HEK293T (cell line): ENCODE measurements at places on chromosomes 5 and 9.

DNA sequence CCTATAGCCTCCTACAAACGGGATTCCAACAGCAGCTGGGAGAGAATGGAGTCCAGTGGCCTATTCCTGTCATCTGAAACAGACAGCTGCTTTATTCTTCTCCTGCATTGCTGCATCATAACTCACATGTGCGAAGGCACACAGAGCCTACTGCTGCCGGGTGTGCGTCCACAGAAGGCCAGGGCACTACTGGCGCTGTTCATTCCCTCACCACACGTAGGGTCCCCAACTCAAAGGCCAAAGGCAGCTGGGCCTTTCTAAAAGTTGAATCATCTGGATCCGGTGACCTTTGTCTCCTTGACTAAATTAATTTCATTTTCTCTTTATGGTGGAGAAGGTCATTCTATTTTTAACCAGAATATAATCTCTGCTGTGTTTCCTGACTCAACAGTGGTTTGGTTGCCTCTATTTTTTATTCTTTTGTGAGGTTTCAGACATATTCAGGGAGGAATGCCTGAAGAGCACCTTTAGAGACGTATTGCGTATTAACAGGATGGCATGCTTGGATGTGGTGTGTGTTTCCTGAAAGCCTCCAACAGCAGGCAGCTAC lies 10.8 kb upstream of the SPATA24 start:
- DNase-seq: no peak

DNA sequence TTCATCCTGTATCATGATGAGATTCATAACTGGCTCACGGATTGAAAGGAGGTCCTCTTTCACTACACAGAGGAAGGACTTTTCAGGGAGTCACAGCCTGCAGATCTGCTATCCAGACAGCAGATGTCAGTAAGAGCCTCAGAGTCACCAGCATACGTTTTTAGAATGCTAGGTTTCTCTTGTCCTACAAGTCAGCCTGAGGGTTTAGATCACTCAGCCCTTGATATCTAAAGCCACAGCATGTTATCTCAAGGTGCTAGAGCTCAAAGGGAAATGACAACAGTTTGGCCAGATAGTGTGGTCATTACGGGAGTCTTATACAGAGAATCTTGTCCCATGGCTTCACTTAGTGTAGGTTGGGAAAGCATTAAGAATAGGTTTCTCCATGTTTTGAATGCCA lies 30.9 kb upstream of the SLC46A2 start:
- DNase-seq: peak; percentile 38

DNA sequence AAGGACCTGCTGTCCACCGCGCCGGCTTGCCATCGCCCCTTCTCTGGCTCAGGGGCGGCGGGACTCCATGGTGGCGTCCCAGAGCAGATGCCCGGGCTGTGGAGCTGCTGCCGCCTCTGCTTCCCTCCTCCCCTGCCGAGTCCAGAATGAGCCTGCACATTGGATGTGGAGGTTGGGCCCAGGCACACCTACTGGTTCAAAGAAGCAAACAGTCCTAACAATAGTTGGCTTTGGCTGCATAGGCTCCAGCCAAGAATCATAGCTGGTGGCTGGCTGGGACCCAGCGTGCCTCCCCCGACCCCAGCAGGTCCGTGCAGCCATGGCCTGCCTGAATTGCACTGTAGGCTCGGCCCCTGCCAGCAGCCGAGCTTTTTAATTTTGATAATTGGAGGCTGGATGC lies 25.8 kb downstream of the ADAMTSL2 start:
- DNase-seq: no peak

DNA sequence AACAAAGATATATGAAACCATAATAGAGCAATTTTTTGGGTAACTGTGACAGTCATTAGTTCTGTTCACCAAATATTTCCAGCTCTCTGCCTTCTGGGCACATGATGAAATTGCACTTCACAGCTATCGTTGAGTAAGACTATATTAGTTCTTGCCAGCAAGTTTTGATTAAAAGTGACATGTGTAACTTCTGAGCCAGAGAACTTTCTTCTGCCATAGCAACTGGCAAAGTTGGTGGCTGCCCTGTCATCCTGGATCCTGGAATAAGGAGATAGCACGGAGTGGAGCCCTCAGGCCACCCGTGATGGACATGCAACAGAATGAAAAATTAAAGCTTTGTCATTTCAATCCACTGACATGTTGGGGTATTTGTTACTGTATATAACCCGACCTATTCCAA lies 194.4 kb upstream of the VCAN start:
- DNase-seq: no peak

DNA sequence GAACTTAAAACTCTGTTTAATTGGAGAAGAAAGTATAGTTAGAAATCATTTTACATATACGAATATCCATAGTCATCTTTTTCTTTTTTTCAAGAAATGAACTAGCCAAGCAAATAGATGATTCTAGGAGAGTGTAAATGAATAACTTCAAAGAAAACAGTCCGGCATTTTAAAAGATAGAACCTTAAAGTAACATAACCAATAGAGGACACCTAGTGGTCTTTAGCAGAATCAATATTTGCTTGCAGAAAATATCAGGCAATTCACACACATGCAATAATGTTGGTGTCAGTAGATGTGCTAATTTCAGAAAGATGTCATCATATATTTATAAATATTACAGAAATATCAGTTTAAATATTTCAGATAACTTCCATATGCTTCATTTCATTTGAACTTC lies 57.1 kb downstream of the HCN1 start:
- DNase-seq: no peak

DNA sequence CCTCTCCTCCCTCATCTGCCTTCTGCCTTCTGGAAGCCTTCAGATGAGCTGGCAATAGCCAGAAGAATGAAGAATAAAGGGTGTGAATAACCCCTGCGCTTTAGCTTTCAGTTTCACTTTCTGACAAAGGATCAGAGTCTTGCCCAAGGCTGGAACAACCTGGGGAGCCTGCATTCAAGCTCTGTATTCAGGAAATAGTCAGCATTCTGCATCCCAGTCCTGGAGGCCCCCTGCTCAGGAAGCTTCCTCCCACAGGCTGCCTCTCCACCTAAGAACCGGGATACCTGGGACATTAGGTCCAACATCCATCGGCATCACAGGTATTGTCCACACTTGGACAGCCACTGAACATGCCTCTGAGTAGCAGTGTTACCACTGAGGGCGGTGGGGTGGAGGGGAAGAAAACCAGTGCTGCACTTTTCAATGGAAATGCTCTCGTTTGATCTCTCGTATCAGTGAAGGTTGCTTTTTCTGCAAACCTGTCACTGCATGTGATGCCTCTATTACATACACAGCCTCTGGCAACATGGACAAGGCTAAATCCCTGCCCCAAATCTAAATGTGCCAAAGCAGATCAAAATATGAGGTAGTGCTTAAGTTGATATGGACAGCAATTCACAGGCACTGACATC lies 39.8 kb upstream of the ACO1 start:
- DNase-seq: no peak

DNA sequence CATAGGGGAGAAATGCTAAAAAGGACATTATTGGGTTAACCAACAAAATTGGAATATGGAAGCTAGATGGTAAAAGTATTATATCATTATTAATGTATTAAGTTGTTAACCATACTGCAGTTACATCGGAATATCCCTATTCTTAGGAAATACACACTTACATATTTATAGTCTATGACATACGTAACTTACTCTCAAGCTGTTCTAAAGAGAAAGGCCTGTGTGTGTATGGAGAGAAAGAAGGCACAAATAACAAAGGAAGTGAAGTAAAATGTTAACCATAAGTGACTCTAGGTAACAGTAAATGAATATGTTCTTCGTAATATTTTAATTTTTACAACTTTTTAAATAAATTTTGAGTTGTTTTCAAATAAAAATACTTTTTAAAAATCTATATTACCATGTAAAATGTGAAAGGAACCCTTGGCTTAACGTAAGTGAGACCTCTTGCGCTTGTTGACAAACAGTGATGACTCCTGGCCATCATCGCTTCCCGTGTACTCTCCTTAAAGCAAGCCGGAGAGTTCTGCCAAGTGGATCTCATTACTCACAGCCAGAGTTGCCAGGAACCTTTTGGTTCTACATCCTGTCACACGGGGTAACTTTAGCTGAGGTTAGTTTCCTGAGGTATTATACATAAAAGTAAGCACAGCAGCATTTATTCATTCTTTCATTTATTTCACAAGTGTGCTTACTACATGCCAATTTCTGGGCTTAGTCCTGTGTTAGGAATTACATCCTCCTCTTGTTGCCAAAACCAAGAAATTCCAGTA lies 165.4 kb downstream of the EPB41L4A start:
- no peak for DNase-seq

- no peak for DNase-seq
These were observed 21.2 kb downstream of the GAS1 start for GRCh38 chr9:86926145-86926544.

DNA sequence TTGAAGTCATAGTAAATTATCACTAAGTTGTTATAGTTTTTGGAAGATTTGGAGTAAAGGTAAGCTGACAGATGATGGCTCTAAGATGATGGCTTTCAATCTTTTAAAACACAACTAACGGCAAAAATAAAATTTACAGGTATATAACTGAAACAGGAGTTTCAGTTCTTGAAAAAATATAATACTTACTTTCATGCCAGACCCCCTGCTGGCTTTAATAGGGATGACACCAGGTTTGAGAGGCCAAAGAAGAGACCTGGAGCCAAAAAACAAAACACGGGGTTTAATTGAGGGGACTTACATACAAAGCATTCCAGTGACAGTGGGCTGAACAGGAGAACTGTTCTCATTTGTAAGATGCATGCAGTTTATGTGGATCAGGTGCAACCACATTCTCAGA lies 301.7 kb upstream of the PCSK5 start:
- no peak for DNase-seq

DNA sequence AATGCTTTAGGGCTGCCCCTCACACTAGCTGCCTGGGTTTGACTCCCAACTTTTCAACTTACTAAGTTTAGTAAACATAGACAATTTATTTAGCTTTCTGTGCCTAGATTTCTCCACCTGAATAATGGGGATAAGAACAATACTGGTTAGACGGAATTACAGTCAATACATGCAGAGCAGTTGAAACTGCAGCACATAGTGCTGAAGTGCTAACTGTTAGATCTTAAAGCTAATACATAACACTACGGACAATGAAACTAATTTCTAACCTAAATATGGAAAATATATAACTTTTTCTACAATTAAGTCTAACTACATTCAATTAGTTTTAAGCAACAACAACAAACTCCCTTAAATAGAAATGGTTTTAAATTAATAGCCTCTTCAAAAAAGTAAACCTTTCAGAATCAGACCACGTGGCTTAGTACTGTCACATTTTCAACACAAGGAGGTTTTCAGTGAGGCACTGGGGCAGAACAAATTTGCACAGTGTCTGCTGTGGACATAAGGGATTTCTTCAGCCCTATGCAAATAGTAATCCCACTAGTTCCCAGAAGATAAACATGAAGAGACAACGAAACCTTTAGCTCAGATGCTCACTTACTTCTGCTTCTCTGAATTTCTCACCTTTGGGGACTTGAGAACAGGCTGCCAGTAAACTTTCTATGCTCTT lies 293.4 kb downstream of the EDIL3 start:
- no peak for DNase-seq

DNA sequence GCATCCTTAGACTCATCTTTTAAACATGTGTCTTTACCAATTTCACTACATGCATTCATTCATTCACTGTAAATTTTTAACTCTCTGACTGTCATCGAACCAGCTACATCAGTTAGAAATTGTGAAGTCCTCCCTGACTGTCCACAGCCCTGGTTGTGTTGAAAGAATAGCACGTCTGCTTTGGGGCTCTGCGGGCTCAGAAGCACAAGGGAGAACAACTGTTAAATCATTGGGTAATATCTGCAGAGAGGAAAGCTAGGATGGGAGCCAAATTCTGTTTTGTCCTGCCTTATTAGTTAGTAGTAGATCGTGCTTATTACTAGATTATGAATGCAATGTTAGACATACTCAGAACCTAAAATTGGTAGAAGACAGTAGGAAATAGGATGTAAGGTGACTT lies 26.3 kb upstream of the FAM120AOS start:
- DNase-seq: no peak

DNA sequence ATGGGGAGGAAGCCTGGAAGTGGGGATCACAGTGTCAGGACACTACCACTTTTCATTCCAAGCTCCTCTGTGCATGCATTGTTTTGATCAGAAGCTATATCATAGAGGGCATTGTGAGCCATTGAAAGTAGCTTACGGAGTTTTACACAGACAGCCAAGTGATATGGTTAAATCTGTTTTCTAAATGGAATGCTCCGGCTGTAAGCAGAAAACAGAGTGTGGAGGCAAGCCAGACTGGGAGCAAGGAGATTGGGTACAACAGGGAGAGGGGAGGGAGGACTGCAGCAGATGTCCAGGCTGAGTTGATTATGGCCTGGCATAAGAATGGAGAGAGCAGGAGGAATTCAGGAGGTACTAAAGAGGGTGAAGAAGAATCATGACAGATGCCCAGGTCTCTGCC lies 15.5 kb upstream of the SOWAHA start:
- DNase-seq: no peak

DNA sequence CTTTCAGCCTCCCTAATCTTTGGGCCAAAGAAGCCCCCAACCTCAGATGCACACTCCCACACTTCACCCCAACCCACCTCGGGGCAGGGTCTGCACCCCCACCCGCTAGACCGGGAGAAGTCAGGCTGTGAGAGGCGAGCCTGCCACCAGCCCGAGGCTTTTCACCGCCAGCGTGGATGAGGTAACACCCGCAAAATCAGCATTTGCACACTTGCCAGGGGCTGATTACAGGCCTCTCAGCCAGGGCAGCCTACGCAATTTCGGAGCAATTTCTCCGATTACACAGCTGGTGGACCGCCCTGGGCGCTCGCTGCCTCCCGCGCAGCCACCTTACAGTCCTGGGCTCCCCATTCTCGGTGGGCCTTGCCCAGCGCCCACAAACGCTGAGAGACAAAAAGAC lies 68.5 kb downstream of the FOXD1 start:
- no peak for DNase-seq

- no peak for DNase-seq
These were observed 9.0 kb downstream of the HTR1A start for GRCh38 chr5:63953217-63953616.

DNA sequence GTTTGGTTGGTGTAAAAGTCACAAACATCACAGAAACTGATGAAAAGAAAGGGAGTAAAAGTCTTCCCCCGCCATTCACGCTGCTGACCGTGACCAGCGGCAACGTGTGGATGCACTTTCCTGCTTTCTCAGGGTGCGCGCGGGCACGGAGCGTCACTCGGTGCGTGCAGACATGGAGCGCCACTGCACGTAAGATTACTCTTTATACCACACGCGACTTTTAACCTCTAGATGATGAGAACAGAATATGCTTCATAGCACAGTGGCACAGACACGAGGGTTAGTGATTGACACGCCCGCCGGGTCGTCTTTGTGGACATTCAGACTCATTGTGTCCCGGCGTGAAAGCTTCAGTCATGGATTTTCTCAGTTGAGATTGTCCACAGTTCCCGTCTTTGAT lies 15.7 kb downstream of the CEP72 start:
- DNase-seq: no peak

DNA sequence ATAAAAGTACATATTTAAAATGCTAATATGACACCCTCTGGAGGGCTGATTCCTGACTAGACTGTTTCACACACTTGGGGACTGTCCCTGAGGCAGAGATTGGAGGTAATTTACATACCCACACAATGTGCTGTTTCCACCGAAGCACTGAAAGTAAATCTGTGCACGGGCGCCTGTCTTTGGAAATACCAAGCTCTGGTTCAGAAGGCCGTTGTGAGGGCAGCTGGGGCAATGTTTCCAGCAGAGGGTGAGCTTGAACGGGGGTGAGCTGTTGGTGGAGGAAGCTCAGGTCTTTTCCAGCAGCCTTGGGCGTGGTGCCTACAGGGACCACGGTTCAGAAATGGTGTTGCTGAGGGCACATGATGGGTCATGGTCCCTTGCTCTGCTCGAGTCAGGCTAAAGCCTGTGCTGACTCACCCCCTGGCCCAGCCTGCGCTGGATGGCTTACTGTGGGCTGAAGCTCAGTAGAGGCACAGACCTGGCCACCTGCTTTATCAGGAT lies 25.8 kb upstream of the HMCN2 start:
- DNase-seq: no peak
